ENCODE measurements at places on chromosomes 12 and 14. TPM values are rescaled to one million over a fixed set of nuclear protein-coding genes. Genes with fewer than 3 reads are reported as not detected.

Gene LRRK2
- total RNA-seq: 23.3 TPM

Gene ADSS1
- total RNA-seq: 44.8 TPM

Gene MIP
- not detected for total RNA-seq

Gene P2RX2
- total RNA-seq: 0.27 TPM

Gene FBXW8
- 18.7 TPM for total RNA-seq

Gene ERBB3
- 5.1 TPM for total RNA-seq

Gene PRMT5
- 36.5 TPM for total RNA-seq

Gene TSPAN8
- 1.4 TPM for total RNA-seq

DNA sequence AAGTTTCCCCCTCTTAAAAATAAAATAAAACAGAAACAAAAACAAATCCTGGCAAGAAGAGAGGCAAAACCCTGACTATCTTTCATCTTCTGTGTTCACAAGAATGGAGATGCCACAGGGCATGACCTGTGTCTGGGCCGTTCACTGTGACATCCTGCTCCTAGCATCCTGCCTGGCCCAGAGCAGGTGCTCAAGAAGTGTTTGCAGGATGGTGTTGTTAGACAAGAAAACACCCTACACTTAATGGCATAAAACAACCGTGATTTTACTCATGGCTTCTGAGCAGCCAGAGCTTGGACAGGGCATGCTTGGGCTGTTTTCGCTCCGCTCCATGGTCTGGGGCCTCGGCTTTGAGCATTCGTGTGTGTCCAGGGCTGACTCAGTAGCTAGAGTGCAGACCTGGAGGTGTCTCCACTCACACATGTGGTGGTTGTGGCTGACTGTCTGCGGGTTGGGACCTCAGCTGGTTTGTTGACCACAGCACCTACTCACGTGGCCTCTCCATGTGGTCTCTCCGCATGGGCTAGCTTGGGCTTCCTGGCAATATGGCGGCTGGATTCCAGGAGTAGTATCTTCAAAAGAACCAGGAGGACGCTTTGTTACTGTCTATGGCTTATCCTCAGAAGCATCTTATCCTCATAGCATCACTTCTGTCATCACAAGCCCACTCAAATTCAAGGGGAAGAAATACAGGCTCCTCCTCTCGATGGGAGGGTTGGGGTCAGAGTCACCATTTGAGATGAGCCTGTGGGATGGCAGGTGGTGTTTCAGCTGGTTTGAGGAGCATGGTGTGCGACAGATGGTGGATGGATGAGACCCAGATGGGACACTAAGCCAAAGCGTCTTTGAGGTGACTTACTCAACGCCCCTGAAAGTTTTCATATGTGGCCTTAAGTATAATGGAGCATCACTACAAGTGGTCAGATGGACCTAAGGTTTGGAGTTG is 33.2 kb upstream of the FZD10 start:
- no peak overlapping the region for H3K4me3 ChIP-seq
- no peaks in the 10 kb centered on the region for H3K27me3 ChIP-seq
- H3K36me3 ChIP-seq: no peaks in the 10 kb centered on the region
- DNase-seq: no peak

- H3K4me1 ChIP-seq: no peaks in the 10 kb centered on the region
- H3K27me3 ChIP-seq: no peaks in the 10 kb centered on the region
- DNase-seq: no peak
- no peak overlapping the region for H3K27ac ChIP-seq
- no peak overlapping the region for H3K4me3 ChIP-seq
These were observed 13.2 kb downstream of the ATF7 start for GRCh38 chr12:53612978-53613377.

- H3K4me1 ChIP-seq: no peaks in the 10 kb centered on the region
- no peak overlapping the region for H3K27ac ChIP-seq
- H3K27me3 ChIP-seq: no peaks in the 10 kb centered on the region
- H3K4me3 ChIP-seq: no peak overlapping the region
These were observed 293.5 kb upstream of the DIO2 start for GRCh38 chr14:80504781-80505180.

GRCh38 chr12:26748412-26748740 is 84.6 kb downstream of the ITPR2 start:
- H3K27me3 ChIP-seq: no peaks in the 10 kb centered on the region
- H3K4me1 ChIP-seq: no peaks in the 10 kb centered on the region
- no peak overlapping the region for H3K4me3 ChIP-seq
- no peaks in the 10 kb centered on the region for H3K36me3 ChIP-seq

DNA sequence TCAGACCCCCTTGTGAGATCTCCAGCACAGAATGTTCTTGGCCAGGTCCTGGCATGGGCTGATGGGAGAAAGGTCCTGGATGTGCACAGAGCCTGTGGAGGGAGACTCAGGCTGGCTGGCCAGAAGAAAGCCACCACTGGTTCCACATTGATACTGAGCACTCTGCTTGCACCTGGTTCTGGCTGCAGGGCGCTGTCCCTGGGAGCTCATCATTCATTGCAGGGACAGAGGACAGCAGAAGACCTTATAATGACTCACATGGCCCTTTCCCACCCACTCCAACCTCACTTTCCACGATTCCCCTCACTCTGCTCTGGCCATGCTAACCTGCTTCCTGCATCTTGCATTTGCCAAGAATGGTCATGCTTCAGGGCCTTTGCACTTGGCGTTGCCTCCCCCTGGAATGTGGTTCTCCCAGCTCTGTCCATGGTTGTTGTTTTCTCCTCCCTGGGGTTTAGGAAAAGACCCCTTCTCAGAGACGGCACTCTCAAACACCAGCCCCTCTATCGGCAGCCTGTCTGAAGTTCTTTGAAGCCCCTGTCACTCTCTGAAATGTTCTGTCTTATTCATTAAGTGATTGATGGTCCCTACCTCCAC is 10.3 kb downstream of the KRT7 start:
- no peaks in the 10 kb centered on the region for H3K27me3 ChIP-seq
- no peak overlapping the region for H3K4me3 ChIP-seq
- H3K27ac ChIP-seq: peak overlapping the region; percentile 63
- H3K36me3 ChIP-seq: no peaks in the 10 kb centered on the region

- H3K4me3 ChIP-seq: no peak overlapping the region
- no peak for DNase-seq
- H3K36me3 ChIP-seq: no peaks in the 10 kb centered on the region
- no peak overlapping the region for H3K27ac ChIP-seq
- no peaks in the 10 kb centered on the region for H3K27me3 ChIP-seq
These were observed 25.1 kb downstream of the GPR65 start for GRCh38 chr14:88030079-88030478.

DNA sequence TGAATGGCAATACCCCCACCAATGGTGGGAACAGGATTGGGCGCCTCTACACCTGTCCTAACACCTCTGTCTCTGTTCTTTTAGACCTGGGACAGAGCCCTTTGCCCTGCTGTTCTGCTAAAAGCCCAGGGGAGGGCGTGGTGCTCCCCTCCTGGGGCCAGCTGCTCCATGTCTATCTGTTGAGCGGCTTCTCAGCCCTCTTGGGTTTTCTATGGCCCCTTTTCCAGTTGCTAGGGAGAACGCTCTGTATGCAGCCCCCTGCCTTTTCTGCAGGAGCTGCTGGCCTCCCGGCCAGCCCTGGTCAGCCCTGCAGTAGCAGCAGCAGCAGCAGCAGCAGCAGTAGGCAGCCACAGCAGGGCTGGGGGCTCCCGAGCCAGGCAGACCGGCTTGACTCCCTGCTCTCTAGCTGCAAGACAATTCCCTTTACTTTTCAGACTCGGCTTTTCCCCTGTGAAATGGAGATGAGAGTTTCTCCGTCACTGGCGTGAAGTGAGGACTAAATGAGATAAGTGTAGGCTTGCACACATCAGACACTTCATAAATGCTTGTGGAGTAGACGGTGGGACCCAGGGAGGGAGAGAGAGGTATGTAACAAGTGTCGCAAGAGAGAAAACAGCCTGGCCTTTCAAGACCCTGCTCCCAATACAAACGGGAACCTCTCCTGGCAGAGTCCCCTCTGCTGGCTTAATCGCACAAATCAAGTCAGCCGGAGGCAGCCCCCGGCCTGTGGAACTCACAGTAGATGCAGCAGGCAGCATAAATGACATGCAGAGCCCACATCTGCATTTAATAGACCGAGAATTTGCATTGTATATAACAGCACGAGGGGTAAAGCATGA is 1.0 kb downstream of the RTL1 start:
- H3K4me3 ChIP-seq: no peak overlapping the region
- H3K27me3 ChIP-seq: no peaks in the 10 kb centered on the region
- no peaks in the 10 kb centered on the region for H3K36me3 ChIP-seq
- DNase-seq: peak; percentile 49
- H3K4me1 ChIP-seq: no peaks in the 10 kb centered on the region

DNA sequence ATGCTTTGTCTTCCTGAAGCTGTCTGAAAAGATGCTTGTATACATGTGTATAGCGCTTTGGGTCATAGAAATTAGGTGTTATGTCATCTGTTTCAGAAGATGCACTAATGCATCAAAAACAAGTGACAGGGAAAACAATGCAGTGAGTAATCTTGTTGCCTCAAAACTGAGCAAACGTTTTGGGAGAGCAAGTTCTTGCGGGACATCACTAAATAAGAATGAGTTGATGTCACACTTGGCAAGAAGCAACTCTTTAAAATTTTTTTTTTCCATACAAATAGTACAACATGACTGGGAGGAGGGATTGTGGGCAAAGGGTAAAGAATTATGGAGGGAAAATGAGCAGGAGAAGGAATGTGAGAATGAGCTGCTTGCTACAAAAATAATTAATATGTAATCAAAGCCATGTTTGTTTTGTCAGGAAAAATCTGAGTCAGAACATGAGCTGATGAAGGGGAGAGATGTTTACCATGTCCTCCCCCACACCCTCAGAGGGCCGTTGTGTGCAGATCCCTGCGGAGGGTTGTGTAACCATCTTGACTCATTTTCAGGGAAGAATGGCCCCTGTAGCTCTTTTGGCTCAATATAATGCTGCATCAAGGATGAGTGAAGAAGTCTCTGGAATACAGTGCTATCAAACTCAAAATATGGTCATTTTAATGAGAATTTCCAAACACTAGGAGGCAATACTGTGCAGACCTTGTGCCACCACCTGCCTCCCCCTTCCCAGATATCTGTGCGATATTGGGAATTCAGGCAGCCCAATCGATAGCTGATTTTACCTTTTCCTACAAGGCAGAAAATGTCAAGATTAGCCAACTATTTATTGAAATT is 41.4 kb downstream of the BORCS5 start:
- H3K4me1 ChIP-seq: peaks cover 5% of the 10 kb centered on the region
- peak; percentile 71 for DNase-seq
- H3K36me3 ChIP-seq: no peaks in the 10 kb centered on the region
- no peaks in the 10 kb centered on the region for H3K27me3 ChIP-seq

Data from aorta (tissue), 5 donors.